ENCODE measurements at places on chromosomes 5 and 9.

DNA sequence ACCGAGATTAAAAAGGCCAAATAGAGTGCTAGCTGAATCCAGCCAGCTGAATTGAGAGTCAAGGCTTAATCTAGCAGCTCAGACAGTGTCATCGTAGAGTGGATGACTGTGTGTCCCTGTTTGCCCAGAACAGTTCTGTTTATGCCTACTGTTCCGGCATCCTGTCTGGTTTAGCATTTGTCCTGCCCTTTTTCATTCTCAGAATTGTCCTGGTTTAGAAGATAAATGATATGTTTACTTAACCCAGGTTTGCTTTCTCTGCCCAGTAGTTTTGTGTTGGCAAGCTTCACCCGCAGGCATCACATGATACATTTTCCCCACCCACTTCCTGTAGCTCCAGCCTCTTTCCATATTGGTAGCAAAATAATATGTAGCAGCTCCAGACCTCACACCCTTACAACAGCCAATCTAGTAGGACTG, 41.3 kb upstream of the ZSWIM6 start:
- no peak overlapping the region for H3K4me3 ChIP-seq
- H3K4me1 ChIP-seq: peaks cover 2% of the 10 kb centered on the region
- no peak for DNase-seq
- no peak overlapping the region for H3K27ac ChIP-seq
- H3K27me3 ChIP-seq: peaks cover 2% of the 10 kb centered on the region
- H3K36me3 ChIP-seq: no peaks in the 10 kb centered on the region

DNA sequence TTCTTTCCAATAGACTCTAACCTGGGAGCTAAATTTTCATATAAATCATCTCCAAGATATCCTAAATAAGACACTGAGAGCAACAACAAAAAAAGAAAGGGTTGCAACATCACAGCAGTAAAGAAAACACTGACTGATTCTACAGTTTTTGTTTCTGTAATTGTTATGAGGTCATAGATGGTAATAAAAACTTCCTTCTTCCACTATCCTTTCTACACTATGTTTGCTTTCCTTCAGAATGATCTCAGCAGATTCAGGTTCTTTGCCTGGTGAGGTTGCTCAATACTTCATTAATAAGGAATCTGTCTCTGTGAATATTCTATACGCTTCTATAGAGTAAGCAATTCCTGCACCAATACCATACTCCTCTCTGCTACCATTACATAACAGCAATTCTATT, 835.6 kb upstream of the GRAMD2B start:
- no peaks in the 10 kb centered on the region for H3K36me3 ChIP-seq
- no peak overlapping the region for H3K4me3 ChIP-seq
- H3K4me1 ChIP-seq: no peaks in the 10 kb centered on the region
- H3K27ac ChIP-seq: no peak overlapping the region

DNA sequence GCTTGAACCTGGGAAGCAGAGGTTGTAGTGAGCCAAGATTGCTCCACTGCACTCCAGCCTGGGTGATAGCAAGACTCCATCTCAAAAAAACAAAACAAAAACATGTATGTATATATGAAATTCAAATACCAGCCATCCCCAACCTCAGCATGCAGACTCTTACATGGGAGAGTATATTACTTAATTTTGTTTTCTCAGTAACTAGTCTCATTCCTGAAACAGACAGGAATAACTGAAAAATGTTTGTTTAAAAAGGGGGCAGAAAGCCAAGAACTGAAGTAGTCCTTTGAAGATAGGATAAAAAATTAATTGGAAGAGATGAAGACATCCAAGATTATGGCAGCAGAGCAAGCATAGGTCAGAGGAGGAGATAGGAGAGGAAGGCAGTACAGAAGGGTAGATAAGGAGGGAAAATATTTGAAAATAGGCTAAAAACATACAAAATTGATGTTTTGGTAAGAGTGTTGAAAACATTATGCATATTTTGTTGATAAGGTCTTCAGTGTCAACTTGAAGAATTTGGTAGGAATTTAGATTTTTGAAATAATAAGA, 309.9 kb downstream of the MAT2B start:
- no peaks in the 10 kb centered on the region for H3K27me3 ChIP-seq
- no peaks in the 10 kb centered on the region for H3K4me1 ChIP-seq
- no peak for DNase-seq
- no peak overlapping the region for H3K4me3 ChIP-seq
- no peak overlapping the region for H3K27ac ChIP-seq

DNA sequence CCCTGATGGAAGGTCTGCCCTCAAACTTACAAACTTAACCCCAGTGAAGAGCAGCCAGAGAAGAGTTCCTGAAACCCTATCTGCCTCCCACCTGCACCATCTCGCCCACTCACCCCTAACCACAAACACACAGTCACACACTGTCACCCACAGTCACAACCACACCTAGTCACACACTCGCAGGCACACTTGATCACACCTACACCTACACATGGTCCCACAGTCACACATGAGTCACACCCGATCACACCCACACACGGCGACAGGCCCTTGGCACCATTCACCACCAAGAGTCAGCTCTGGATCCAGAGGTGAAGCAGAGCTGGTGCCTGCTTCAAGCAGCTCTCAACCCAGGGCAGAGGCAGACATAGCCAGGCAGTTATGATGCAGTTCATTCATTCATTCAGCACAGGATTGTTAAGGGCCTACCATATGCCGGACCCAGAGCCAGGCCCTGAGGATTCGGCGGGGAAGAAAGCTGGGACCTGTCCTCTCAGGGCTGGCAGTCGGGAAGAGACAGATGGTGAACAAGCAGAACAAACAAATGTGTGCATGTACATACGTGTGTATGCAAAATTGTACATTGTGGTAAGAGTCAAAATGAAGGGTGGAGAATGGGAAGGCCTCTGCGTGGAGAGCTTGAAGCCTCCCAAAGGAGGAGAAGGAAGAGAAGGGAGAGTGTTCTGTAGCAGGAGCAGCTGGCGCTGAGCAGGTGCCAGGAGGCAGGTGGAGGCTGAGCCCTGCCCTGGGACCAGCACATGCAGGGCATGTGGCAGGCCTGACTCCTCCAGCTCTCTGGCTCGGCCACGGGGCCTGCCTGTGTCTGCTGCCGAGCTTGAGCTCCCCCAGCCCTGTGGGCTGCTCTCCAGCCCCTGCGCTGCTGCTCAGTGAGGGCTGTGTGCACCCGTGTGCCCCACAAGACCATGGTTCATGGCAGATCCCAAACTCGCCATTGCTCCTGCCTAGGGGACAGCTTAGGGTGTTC, 6.4 kb downstream of the TSPAN17 start:
- H3K27me3 ChIP-seq: no peaks in the 10 kb centered on the region

- H3K36me3 ChIP-seq: no peaks in the 10 kb centered on the region
- H3K4me1 ChIP-seq: no peaks in the 10 kb centered on the region
- H3K27me3 ChIP-seq: no peaks in the 10 kb centered on the region
- DNase-seq: no peak
- H3K27ac ChIP-seq: no peak overlapping the region
- H3K4me3 ChIP-seq: no peak overlapping the region
These were observed 414.0 kb downstream of the ELAVL2 start for GRCh38 chr9:23412046-23412445.

- no peak overlapping the region for H3K4me3 ChIP-seq
- peaks cover 27% of the 10 kb centered on the region for H3K27me3 ChIP-seq
These were observed 42.6 kb upstream of the APC start for GRCh38 chr5:112694853-112695709.

GRCh38 chr9:137892424-137893191, 15.0 kb downstream of the CACNA1B start:
- H3K36me3 ChIP-seq: no peaks in the 10 kb centered on the region
- H3K4me1 ChIP-seq: no peaks in the 10 kb centered on the region
- H3K27ac ChIP-seq: no peak overlapping the region
- DNase-seq: no peak
- no peak overlapping the region for H3K4me3 ChIP-seq

GRCh38 chr5:10635867-10636350, 72.0 kb downstream of the ANKRD33B start:
- peaks cover 56% of the 10 kb centered on the region for H3K4me1 ChIP-seq
- DNase-seq: peak; percentile 51
- peaks cover 27% of the 10 kb centered on the region for H3K36me3 ChIP-seq
- H3K4me3 ChIP-seq: peak overlapping the region; percentile 73
- no peaks in the 10 kb centered on the region for H3K27me3 ChIP-seq

DNA sequence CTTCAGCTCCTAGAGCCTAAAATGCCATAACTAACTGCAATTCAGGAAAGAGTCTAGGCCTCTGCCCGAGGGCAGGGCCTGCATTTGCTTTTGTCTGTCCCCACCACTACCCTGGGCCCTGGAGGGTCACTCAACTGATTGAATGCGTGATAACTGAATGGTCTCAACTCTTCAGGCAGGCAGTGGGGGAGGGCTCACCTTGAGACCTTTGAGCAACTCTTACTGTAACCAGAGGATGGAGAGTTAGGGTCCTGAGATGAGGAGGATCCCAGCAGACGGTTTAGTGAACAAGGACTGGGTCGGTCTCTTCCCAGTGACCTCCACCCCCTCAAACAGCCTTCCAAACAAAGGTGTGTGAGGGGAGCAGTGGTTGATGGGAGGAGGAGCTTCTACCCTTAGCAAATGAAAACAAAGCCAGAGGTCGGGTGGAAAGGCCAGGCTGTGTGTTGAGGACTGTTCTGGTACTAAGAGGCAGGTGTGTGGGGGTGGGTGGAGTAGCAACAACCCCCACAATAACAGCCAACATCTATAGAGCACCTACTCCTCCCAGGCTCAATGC, 59.4 kb downstream of the CXXC5 start:
- peaks cover 36% of the 10 kb centered on the region for H3K4me1 ChIP-seq
- no peaks in the 10 kb centered on the region for H3K27me3 ChIP-seq
- no peak overlapping the region for H3K4me3 ChIP-seq

- H3K4me1 ChIP-seq: peaks cover 4% of the 10 kb centered on the region
- no peak for DNase-seq
- H3K27ac ChIP-seq: no peak overlapping the region
- H3K27me3 ChIP-seq: peaks cover 18% of the 10 kb centered on the region
These were observed 148.5 kb downstream of the BNC2 start for GRCh38 chr9:16721972-16722371.

GRCh38 chr5:121834021-121834420, 17.7 kb upstream of the FTMT start:
- no peak overlapping the region for H3K4me3 ChIP-seq
- no peak overlapping the region for H3K27ac ChIP-seq
- H3K27me3 ChIP-seq: peaks cover 5% of the 10 kb centered on the region
- no peak for DNase-seq

DNA sequence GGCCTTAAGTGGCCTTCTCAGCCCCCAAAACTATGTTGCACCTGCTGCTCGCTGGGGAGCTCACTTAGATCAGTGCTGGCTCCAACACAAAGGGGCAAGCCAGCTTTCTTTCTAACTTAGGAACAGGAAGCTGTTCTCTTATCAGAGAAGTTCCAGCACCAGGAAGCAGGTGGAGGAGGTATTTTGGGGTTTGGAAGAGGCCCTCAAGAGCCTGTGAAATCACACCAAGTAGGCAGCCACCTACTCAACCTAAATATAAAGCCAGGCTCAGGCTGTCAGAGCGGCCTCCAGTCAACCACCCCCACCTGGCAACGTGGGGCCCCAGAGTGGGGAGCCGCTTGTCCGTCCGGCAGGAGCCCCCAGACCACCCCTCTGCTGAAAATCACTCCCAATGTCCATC, 152.8 kb downstream of the OLFM1 start:
- no peak overlapping the region for H3K4me3 ChIP-seq
- H3K27ac ChIP-seq: no peak overlapping the region
- no peak for DNase-seq
- no peaks in the 10 kb centered on the region for H3K36me3 ChIP-seq

DNA sequence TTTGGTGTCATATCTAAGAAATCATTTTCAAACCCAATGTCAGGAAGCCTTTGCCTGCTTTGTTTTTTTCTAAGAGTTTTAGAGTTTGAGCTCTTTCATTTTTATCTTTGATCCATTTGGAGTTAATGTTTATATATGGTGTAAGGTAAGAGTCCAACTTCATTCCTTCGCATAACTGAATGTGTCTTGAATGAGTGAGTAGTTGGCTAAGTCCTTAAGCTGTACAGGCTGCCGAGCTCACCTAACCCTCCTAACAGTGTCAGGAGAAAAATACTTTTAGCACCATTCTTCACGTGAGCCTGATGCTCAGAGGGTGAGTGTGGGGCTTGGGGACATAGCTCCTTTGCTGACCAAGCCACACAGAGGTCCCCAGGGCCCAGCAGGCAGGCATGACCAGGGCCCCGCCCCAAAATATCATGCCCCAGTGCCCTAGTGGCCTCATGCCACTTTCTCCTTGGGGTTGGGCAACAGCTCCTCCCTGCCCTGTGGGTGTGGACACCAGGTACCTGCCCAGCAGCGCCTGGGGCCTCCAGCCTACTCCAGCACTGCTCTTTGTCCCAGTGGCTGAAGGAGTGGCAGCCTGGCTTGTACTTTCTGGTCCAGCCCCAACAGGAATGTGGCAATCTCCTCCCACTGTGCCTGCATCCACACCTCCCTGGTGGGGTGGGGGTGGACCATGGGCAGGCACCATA, 17.2 kb downstream of the PPARGC1B start:
- DNase-seq: no peak
- H3K27ac ChIP-seq: no peak overlapping the region
- no peaks in the 10 kb centered on the region for H3K27me3 ChIP-seq
- H3K4me3 ChIP-seq: no peak overlapping the region
- peaks cover 20% of the 10 kb centered on the region for H3K4me1 ChIP-seq

- H3K36me3 ChIP-seq: no peaks in the 10 kb centered on the region
- H3K27me3 ChIP-seq: peaks cover 13% of the 10 kb centered on the region
- no peak overlapping the region for H3K4me3 ChIP-seq
- no peak overlapping the region for H3K27ac ChIP-seq
These were observed 196.0 kb downstream of the RAB3C start for GRCh38 chr5:58778888-58779287.

- H3K27ac ChIP-seq: no peak overlapping the region
- no peaks in the 10 kb centered on the region for H3K27me3 ChIP-seq
- H3K36me3 ChIP-seq: no peaks in the 10 kb centered on the region
- no peak overlapping the region for H3K4me3 ChIP-seq
- DNase-seq: no peak
These were observed 27.6 kb downstream of the EGFLAM start for GRCh38 chr5:38286002-38286401.

GRCh38 chr5:113230711-113231652, 203.8 kb downstream of the TSSK1B start:
- no peaks in the 10 kb centered on the region for H3K27me3 ChIP-seq
- no peak overlapping the region for H3K4me3 ChIP-seq
- H3K4me1 ChIP-seq: peaks cover 8% of the 10 kb centered on the region
- no peaks in the 10 kb centered on the region for H3K36me3 ChIP-seq
- H3K27ac ChIP-seq: no peak overlapping the region
- DNase-seq: no peak

DNA sequence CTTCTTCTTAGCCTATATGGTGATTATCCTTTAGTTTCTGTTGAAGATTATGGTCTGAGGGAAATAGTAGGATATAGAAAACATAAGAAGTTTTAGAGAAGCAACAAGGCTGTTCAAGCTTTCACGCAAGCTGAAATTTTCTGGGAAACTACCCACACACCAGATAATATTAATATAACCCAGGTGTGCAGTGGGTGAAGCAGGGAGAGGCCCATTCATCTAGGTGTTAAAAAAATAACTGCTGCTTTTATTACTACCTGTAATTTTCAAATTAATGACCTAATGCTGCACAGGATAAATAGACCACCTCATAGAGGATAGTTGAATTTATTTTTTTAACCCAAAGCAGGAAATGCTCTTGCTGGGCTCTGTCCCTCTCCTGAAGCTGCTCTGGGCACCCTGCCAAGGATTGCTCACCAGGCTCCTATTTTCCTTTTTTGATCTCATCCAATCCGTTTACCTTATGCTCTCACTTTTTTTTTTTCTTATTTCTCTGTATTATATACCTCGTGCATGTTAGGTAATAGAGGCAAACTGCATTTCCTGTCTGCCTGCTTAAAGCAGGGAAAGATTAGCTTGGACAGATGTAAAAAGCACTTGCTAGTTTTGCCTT, 124.3 kb upstream of the SLC12A2 start:
- peaks cover 9% of the 10 kb centered on the region for H3K36me3 ChIP-seq
- H3K4me1 ChIP-seq: peaks cover 19% of the 10 kb centered on the region
- no peak overlapping the region for H3K4me3 ChIP-seq
- no peaks in the 10 kb centered on the region for H3K27me3 ChIP-seq
- peak; percentile 35 for DNase-seq
